ENCODE measurements at places on chromosomes 11 and 22. TPM values are rescaled to one million over a fixed set of nuclear protein-coding genes. Genes with fewer than 3 reads are reported as not detected.

DNA sequence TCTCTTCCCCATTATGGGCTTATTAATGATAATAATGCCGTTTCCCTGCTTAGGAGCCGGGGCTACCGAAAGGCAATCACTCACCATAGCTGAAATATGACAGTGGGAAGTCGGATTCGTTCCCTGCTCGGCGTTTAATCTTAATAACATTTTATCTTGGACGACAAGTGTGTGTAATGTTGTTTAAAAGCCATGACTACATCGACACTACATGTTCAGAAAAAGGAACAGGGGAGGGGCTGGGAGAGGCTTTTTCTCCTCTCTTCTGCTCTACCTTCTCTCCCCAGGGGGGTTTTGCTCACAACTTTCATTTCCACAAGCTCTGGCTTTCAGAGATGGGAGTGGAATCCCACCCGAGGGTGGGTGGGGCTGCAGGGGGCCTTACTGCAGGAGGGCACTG lies 105.5 kb downstream of the DSCAML1 start:
- no peak for DNase-seq
- H3K4me1 ChIP-seq, result no peaks in the 10 kb centered on the region
- H3K36me3 ChIP-seq, result no peaks in the 10 kb centered on the region
- no peak overlapping the region for H3K27ac ChIP-seq

The MGAT3 gene
- total RNA-seq, result 0.65 TPM

DNA sequence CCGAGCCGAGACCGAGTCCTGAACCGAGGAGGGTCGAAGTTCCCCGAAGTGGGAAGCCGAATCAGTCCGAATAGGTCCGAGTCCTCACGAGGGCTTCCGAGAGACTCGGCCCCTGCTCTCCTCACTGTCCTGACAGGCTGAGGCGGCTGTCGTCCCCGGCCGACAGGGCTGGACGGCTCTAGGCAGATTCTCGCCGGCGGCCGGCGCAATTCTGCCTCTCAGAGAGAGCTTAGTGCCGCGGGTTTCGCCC lies 191 bp upstream of the DEAF1 start:
- no peaks in the 10 kb centered on the region for H3K36me3 ChIP-seq
- H3K27ac ChIP-seq, result peak overlapping the region; percentile 98
- no peaks in the 10 kb centered on the region for H3K27me3 ChIP-seq
- peak overlapping the region; percentile 73 for H3K4me3 ChIP-seq

DNA sequence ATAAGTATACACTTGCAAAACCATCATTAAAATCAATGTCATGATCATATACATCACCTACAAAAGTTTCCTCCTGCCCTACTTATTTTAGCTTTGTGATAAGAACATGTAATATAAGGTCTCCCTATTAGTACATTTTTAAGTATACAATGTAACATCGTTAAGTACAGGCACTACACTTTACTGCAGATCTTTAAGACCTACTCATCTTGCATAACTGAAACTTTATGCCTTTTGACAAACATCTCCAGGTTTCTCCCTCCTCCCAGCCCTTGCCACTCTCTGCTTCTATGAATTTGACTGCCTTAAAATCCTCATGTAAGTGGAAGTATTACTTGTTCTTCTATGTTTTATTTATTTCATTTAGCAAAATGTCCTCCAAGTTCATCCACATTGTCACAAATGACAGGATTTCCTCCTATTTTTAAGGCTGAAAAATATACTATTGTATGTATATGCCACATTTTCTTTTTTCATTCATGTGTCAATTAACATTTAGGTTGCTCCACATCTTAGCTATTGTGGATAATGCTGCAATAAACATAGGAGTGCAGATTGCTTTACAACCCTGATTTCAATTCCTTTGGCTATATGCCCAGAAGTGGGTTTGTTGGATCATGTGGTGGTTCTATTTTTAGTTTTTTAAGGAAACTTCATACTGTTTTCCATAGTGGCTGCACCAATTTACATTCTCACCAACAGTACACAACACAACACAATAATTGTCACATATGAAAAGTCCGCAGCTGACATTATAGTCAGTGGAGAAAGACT lies 471.1 kb upstream of the ANO3 start:
- no peak overlapping the region for H3K4me3 ChIP-seq
- no peaks in the 10 kb centered on the region for H3K27me3 ChIP-seq
- no peak for DNase-seq
- no peaks in the 10 kb centered on the region for H3K36me3 ChIP-seq
- H3K4me1 ChIP-seq, result no peaks in the 10 kb centered on the region
- H3K27ac ChIP-seq, result no peak overlapping the region

The GALNT18 gene
- total RNA-seq, result not detected

GRCh38 chr11:131549099-131549498 lies 178.7 kb downstream of the NTM start:
- no peak overlapping the region for H3K27ac ChIP-seq
- DNase-seq, result no peak
- no peaks in the 10 kb centered on the region for H3K36me3 ChIP-seq
- no peaks in the 10 kb centered on the region for H3K4me1 ChIP-seq
- H3K4me3 ChIP-seq, result no peak overlapping the region
- H3K27me3 ChIP-seq, result no peaks in the 10 kb centered on the region

GRCh38 chr11:27391331-27392015 lies 28.5 kb upstream of the CCDC34 start:
- DNase-seq, result no peak
- H3K36me3 ChIP-seq, result no peaks in the 10 kb centered on the region
- H3K27me3 ChIP-seq, result no peaks in the 10 kb centered on the region

- H3K27ac ChIP-seq, result no peak overlapping the region
- peaks cover 2% of the 10 kb centered on the region for H3K4me1 ChIP-seq
- no peaks in the 10 kb centered on the region for H3K27me3 ChIP-seq
- peaks cover 4% of the 10 kb centered on the region for H3K36me3 ChIP-seq
These were observed 6.5 kb downstream of the ZFTA start for GRCh38 chr11:63761931-63762653.

GRCh38 chr22:49432897-49433443 lies 394.7 kb downstream of the BRD1 start:
- no peak overlapping the region for H3K27ac ChIP-seq
- H3K4me1 ChIP-seq, result no peaks in the 10 kb centered on the region
- H3K4me3 ChIP-seq, result no peak overlapping the region
- H3K36me3 ChIP-seq, result no peaks in the 10 kb centered on the region
